Skeletal muscle tissue (tissue), 5 donors: ENCODE measurements at places on chromosomes 4 and X. TPM values are rescaled to one million over a fixed set of nuclear protein-coding genes. Genes with fewer than 3 reads are reported as not detected.

CTAG2 gene
- total RNA-seq: not detected

FAM9C gene
- under 0.01 TPM for total RNA-seq

CT45A1 gene
- not detected for total RNA-seq

GAGE13 gene
- total RNA-seq: not detected

SLIT2 gene
- total RNA-seq: 12.0 TPM

DDX53 gene
- total RNA-seq: not detected

FAT1 gene
- 173 TPM for total RNA-seq

TMPRSS11B gene
- not detected for total RNA-seq

TMSB15B gene
- total RNA-seq: 5.2 TPM

H2BW2 gene
- not detected for total RNA-seq

RNF212 gene
- total RNA-seq: 3.7 TPM

PNMA5 gene
- under 0.01 TPM for total RNA-seq

PHKA1 gene
- 2.6 TPM for total RNA-seq

PRDM5 gene
- 61.1 TPM for total RNA-seq

NAP1L2 gene
- total RNA-seq: 0.52 TPM

PLS3 gene
- total RNA-seq: 71.0 TPM

ARHGAP36 gene
- 292 TPM for total RNA-seq

MAGEA4 gene
- not detected for total RNA-seq

PDGFRA gene
- 118 TPM for total RNA-seq

EIF2S3 gene
- total RNA-seq: 189 TPM

XIAP gene
- total RNA-seq: 35.0 TPM

CXorf38 gene
- total RNA-seq: 6.3 TPM

UGT8 gene
- total RNA-seq: 2.1 TPM

CSAG3 gene
- not detected for total RNA-seq

GYG2 gene
- 7.8 TPM for total RNA-seq

MAGEH1 gene
- total RNA-seq: 41.8 TPM

P2RY4 gene
- total RNA-seq: not detected

CENPVL2 gene
- total RNA-seq: not detected

MBNL3 gene
- total RNA-seq: 10.4 TPM

TKTL2 gene
- total RNA-seq: under 0.01 TPM

CT45A5 gene
- not detected for total RNA-seq

GSX2 gene
- total RNA-seq: not detected

FOXR2 gene
- total RNA-seq: not detected

NDP gene
- 2.1 TPM for total RNA-seq

GEMIN8 gene
- 13.0 TPM for total RNA-seq

RAB40A gene
- 0.52 TPM for total RNA-seq

RBM46 gene
- not detected for total RNA-seq

NEUROG2 gene
- total RNA-seq: not detected

SORCS2 gene
- total RNA-seq: 3.1 TPM

NPY2R gene
- not detected for total RNA-seq

PGM2 gene
- 5.7 TPM for total RNA-seq

TRMT2B gene
- 13.0 TPM for total RNA-seq

ZAR1 gene
- total RNA-seq: not detected

BEX3 gene
- total RNA-seq: 110 TPM
